ENCODE measurements at places on chromosomes 5 and 9.

DNA sequence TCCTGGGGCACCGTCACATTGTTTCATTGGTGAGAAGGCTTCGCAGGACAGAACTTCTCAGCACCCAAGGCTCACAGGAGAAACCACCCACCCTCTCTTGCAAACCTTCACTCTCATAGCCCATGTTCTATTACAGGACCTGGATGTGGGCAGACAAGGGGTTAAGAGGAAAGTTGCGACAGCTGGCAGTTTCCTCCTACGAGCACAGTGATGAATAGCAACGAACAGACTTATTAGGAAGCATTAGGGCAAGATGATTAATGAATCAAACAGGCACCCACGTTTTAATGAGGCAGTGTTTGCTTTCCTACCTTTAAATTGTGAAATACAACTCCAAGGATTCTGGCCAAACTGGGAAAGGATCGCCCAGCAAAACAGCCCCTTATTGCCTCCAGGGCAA lies 339.3 kb downstream of the DRD1 start:
- no peak for DNase-seq

DNA sequence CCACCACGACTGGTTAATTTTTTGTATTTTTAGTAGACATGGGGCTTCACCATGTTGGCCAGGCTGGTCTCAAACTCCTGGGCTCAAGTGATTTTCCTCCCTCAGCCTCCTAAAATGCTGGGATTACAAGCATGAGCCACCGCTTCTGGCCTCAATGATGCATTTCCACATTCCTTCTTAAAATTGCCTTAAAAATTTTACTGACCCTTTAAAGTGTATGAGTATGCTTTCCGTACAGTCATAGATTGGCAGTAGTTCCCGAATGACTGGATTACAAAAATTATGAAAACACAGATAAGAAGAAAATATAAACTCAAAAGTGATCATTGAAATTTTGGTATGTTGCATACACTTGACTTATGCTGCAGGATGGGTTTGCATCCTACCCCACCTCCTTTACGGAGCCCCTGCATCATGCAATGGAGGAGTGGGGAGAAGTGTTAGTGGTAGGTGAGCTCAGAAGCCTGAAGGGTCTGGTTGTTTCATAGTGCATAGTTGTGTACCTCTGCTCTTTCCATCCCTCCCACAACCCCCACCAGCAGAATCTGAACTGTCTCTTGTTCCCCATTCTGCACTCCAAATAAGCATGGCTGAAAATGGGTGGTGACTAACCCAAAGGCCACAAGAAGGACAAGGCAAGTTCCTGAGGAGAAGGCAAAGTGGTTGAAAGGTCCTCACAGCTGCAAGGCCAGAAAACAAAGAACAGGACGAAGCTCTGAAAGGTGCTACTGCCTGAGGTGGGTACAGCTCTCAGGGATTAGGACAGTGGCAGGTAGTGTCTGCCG lies 26.8 kb downstream of the ANKRD55 start:
- no peak for DNase-seq

DNA sequence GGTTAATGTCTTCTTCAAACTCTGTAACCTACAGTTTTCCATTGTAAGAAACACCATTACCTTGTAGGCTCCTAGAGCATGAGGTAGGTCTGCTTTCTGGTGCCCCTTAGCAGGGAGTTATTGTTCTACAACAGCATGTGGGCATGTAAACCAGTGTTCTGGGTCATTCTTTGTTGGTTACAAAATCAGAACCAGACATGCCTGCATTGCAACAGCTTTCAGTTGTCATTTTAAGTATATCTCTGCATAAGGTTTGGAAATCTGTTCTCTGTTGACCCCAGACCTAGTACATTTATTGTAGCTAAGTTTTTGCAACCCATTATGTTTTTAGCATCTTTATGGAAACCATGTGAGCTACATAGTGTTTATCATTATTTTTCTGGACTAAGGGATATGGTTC lies 10.9 kb downstream of the RGMB start:
- no peak for DNase-seq

GRCh38 chr5:73654171-73654811 lies 28.3 kb downstream of the ARHGEF28 start:
- DNase-seq = no peak

GRCh38 chr9:26559506-26559905 lies 333.1 kb downstream of the CAAP1 start:
- DNase-seq = no peak

DNA sequence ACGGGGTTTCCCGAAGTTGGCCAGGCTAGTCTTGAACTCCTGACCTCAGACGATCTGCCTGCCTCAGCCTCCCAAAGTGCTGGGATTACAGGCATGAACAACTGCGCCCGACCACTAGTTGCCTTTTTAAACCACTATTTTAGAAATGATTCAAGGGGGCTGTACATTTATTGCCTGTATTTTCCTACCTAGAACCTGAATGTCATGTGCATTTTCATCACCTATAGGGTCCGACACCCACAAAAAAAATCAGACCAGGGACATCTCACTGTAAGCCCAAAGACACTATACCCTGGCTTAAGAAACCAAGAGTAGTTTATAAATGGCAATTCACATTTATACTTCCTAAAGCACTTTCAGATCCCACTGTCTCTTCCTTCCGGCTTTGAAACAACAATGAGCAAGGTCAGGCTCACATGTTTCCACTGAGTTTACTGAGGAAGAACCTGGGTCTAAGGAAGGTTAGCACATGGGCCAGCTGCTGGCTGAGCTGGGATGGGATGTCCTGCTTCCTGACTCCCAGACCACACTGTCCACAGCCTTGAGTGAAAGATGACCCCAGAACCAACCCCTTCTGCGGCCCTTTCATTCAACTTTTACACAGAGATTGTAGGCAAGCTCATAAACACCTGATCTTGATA lies 87.3 kb downstream of the SERINC5 start:
- DNase-seq = no peak

DNA sequence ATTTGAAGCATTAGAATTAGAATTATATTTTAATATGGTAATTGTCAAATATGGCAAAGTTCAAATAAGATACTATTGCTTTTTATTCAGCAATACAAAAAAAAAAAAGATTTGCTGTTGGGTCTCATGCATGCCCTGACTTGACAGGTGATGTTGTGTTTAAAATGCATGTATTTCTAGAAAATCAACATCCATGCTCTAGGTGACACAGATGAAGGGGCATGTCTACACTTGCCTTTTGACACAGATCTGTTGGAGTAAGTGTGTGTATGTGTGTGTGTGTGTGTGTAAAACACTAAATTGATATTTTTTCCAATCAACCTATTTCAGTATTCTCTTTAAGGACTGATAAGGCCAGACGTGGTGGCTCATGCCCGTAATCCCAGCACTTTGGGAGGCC lies 38.1 kb upstream of the SMARCA2 start:
- no peak for DNase-seq

DNA sequence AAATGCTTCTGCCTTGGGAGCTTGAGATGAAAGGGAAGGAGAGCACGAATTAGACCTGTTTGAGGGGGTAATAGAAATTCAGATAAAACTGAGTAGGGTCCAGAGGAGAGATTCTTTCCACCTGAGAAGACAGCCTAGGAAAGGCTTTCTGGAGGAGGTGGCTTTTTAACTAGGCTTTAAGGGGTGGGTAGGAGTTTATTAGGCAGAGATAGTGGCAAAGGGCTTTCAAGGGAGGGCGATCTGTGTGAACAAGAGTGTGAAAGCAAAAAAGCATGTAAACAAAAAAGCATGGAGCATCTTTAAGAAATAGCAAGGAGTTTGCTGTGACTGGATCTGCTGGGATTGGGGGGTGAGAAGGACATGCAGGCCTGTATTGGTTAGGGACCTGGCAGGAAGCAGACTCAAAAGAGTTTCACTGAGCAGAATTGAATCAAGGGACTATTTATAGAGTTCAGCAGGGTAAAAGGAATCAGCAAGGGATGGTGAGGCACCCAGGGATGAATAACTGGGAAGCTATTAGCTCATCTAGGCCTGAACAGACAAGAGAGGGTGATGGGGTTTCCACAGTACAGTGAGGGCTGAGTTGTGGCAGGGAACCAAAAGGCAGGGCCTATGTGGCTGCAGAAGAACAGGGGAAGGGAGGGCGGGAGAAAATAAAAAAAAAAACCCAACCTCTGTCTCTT lies 18.8 kb downstream of the SLC1A1 start:
- DNase-seq = no peak

GRCh38 chr5:41433552-41434181 lies 76.7 kb downstream of the PLCXD3 start:
- DNase-seq = no peak

- DNase-seq = no peak
Observed at GRCh38 chr5:14721990-14722656, 57.6 kb downstream of the OTULIN start.

DNA sequence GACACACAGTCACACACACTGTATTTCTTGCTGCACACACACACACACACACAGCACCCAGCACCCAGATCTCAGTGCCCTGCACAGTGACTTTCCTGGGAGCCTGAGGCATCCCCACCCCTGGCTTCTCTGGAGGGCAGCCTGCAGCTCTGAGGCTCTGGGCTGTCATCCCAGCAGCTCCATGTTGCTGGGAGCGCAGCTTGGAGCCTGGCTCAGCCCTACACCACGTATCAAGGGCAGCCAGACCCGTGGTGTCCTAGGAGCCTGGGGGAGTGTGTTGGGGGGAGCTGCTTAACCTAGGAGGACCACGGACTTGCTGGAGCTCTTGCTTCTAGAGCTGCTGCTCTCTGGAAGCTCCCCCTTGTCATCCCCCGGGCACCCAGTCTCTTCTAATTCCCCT lies 5.2 kb downstream of the IER5L start:
- no peak for DNase-seq

- DNase-seq = no peak
Observed at GRCh38 chr5:161263191-161263590, 283.3 kb downstream of the GABRB2 start.

GRCh38 chr9:35559792-35560530 lies 45.1 kb upstream of the TESK1 start:
- no peak for DNase-seq

- no peak for DNase-seq
Observed at GRCh38 chr5:163951069-163951468, 445.6 kb downstream of the MAT2B start.

GRCh38 chr9:123589361-123590239 lies 233.6 kb downstream of the CRB2 start:
- DNase-seq = no peak

DNA sequence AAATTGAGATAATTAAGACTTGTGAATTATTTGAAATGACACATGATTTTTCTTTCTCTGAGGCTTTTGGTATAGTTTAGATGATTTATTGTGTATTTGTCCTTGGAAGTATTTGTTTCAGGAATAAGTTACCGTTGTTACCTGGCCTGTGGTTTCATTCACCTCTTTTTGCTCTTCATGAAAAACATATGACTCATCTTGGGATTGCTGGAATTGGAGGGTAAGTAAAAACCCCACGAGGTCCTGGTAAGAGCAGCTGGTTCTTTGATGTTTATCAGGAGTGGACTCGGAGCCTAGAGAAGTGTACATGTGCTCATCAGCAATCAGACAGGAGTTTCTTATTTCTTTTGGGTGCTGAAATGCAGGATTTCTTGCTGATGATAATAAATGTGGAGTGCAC lies 275.3 kb downstream of the PSAT1 start:
- no peak for DNase-seq

- no peak for DNase-seq
Observed at GRCh38 chr9:109974918-109975276, 194.9 kb downstream of the PALM2AKAP2 start.

DNA sequence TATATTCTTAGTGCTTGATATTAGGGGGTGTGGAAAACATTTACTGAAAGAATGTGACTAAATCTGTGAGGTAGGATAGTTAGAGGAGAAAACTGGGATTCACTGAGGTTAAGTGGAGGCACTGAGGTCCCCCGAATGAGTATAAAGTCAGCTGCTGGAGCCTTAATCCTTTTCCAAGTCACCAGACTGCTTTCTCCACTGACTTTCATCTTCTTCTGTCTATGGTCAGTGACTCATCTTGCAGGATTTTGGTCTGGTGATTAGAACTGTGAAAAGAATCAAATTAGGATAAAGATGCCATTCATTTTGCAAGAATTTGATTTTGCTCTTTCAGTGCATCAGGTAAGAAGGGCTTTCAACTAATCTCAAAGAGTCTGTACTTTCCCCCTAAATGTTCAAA lies 89.3 kb upstream of the ALDH1A1 start:
- DNase-seq = no peak

DNA sequence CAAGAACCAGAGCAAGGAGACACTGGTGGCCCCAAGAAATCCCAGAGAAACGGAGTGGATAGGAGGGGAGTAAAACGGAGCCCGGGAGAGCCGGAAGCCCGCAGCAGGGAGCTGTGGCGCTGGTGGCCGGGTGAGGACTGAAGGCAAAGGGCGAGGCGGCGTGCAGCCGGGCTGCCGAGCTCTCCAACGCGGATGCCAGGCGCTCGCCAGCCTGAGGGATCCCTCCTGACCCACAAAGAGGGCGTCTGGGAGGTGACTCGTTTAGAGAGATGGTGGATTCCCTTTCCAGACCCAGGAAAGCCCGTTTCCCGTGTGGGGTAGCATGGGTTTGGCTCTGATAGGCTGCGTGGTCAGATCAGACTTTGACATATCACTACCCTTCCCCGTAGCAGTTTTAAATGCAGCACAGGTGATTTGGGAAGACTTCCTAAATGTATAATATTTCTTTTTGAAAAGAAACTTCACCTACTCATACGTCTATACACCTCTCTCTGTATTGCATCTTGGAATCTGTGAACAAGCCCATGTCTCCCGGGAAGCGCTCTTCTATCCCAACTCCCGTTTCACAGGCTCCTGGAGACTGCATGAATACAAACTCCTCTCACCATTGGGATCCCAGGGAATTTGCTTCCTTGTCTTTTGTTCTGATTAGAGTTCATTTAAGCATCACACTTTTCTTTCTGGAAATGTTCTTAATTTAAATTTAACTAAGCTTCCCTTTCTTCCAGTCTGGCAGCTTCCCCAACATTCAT lies 158.1 kb downstream of the C9orf152 start:
- no peak for DNase-seq

- no peak for DNase-seq
Observed at GRCh38 chr5:10678244-10678643, 82.8 kb downstream of the DAP start.

- DNase-seq = no peak
Observed at GRCh38 chr9:126802318-126803059, 2.4 kb upstream of the ZBTB43 start.

- DNase-seq = no peak
Observed at GRCh38 chr5:148725675-148726074, 71.3 kb upstream of the HTR4 start.

DNA sequence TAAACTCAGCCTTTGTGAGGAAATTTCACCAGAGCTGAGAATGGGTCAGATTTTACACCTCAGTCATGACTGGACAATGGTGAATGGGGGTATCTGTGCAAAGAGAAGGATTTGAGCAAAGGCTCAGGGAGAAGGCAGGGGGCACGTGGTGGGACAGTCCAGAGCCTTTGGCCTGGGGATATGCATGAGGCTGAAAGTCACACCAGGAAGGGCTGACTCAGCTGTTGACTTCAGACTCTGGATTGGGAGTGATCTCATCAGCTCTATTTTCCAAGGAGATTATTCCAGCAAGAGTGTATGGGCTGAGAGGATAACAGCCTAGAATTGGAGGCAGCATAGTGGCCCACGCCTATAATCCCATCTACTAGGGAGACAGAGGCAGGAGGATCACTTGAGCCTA lies 53.6 kb downstream of the SAXO1 start:
- DNase-seq = no peak

- peak; percentile 35 for DNase-seq
Observed at GRCh38 chr9:97615439-97616072, 17.6 kb downstream of the TSTD2 start.

All from effector CD8-positive, alpha-beta T cell (primary cell).